ENCODE measurements at places on chromosomes 1 and 21.

DNA sequence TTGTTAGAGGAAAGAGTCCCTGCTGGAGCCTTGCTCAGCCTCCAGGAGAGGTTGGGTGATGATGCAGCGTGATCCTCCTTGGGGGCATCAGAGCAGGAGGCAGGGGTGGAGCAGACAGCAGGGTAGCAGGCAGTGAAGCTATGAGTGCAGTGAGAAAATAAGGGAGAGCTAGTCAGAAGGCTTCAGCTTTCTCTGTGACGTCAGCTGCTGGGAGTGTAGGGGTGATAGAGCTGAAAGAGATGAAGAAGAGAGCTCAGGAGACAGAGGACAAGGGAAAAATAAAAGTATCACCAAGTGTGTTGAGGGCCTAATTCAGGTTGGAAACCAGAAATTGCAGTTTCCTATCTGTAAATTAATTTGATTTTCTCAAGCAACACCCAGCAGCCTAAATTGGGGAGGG is 2.2 kb upstream of the ADAM30 start:
- DNase-seq = no peak

DNA sequence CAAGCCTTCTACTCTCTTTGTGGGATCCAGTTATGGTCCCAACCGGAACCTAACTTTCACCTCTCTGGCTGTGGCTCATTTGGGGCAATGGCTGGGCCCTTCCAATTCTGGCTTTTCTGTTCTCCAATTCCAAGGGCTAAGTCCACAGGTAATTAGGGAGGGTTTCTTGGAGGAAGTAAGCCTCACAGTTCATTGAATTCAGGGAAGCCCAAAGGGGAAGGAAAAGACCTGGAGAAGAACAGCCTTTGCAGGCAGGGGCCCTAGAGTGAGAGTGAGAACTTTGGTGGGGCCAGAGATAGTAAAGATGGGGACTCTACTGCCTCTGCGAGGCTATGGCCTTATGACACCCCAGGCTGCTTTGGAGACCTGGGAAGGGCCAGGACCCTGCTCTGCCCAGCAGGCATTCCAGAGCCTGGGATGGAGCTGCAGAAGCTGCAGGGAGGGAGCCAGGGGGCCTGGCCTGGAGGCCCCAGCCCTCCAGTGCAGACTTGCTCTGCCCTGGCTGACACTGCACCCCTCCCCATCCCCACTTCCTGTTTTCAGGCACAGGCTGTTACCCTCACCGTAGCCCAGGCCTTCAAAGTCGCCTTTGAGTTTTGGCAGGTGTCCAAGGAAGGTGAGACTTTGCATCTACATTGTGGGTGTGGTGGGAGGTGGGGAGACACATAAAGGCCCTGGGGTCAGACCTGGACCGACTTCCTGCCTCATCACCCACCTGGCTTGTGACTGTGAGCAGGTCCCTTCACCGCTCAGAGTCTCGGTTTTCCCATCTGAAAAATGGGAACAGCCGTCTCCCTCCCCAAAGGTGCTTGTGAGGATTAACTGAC is 18.9 kb downstream of the LDLRAP1 start:
- DNase-seq = no peak

DNA sequence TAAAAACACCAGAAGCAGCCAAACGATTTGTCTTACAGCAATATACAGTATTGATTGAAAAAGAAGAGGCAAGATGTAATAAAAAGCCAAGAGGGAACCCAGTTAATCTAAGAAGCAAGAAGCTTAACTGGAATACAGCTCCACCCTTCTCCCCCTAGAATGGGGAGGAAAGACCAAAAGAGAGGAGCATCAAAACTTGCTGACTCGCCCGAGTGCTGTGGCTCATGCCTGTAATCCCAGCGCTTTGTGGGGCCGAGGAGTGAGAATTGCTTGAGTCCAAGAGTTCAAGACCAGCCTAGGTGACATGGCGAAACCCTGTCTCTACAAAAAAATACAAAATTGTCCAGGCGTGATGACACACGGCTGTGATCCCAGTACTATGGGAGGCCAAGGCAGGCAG is 32.2 kb downstream of the BRWD1 start:
- DNase-seq = no peak

DNA sequence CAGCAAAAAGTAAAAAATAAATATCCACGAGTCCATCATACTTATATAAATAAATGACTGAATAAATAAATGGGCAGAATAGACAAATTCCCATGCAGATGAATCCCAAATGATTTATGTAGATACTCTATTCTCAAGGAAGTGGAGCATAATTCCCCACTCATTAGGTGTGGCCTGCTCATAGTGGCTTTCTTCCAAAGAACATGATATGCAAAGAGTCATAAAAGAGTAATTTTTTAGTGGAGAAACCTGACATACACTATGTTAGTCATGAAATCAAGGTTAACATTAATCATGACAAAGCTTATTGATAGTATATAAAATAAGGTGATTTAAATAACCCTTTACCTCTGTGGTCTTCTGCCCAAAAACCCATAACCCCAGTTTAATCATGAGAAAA is 298.9 kb downstream of the DPYD start:
- no peak for DNase-seq

DNA sequence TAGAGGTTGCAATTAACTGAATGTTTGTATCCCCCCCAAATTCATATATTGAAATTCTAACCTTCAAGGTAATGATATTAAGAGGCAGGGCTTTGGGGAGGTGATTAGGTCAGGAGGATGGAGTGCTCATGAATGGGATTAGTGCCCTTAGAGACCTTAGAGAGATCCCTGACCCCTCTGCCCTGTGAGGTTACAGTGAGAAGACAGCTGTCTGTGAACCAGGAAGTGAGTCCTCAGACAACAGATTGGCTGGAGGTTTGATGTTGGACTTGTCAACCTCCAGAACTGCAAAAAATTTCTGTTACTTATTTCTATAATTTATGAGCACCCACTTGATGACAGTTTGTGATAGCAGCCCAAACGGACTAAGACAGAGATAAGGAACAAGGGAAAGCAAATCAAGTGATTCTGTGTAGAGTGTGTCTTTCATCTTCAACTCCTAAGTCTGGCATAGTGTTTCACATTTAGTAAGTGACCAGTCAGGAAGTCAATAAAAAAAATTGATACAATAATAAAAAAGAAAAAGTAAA is 30.0 kb upstream of the RWDD3 start:
- no peak for DNase-seq

Data from stimulated activated CD4-positive, alpha-beta T cell treated with anti-CD3 and anti-CD28 coated beads, Interleukin-1b, Interleukin-23, amount 100 ng/mL, for 4 hours (primary cell).